HCT116 (cell line): ENCODE measurements at places on chromosomes 6 and 20. TPM values are rescaled to one million over a fixed set of nuclear protein-coding genes. Genes with fewer than 3 reads are reported as not detected.

MDC1 gene
- total RNA-seq: 75.8 TPM

GINS1 gene
- 30.4 TPM for total RNA-seq

SLC32A1 gene
- total RNA-seq: not detected

C20orf144 gene
- 0.37 TPM for total RNA-seq

IRF4 gene
- 1.2 TPM for total RNA-seq

CDSN gene
- 0.12 TPM for total RNA-seq

CDH26 gene
- 0.34 TPM for total RNA-seq

SNPH gene
- 3.2 TPM for total RNA-seq

DNA sequence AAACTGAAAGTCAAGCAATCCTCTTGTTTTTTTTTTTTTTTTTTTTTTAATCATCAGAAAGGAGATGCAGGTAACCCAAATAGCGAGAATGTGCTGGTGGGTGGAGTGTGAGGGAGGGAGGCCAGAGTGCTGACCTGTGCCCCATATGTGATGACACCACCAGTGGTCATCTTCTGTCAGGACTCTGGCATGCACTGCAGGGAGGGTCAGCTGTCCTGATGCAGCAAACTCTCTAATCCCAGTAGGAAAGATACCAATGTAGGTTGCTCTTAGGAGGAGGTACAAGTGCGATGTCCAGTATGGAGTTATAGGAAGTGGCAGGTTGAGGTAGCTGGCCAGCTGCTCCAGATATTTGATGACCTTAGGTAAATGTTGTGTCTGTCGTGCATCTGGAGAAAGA lies 2.8 kb upstream of the CST4 start:
- DNase-seq: no peak

- no peak for DNase-seq
These were observed 325.4 kb downstream of the QKI start for GRCh38 chr6:163739966-163740365.

- no peak for DNase-seq
These were observed 48.9 kb downstream of the DUSP22 start for GRCh38 chr6:340991-341827.

- DNase-seq: no peak
These were observed 70.7 kb upstream of the POPDC3 start for GRCh38 chr6:105250533-105250932.

- no peak for DNase-seq
These were observed 171.4 kb downstream of the SOX4 start for GRCh38 chr6:21764989-21765388.

DNA sequence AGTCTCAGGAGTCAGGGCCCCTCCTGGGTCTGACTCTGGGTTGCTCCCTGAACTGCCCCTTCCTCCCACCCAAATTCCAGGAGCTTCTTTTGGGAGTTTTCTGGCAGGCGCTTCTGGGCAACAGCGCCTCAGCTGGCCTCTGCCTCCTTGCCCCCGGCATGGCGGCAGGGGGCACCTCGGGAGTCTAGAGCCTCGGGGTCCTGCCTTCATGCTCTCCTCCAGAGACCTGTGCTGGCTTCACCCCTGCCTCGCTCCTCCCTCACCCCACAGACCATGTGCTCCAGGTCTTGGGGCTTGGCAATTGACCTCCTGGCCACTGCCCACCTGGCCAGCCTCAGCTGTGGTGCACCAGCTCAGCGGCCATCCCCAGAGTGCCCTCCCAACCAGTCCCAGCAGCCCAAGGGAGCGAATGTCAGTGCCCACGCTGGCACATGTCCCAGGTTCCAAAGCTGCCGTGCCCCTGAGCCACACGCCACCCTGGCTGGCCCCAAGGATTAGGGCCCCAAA lies 43.4 kb downstream of the SRC start:
- DNase-seq: no peak

DNA sequence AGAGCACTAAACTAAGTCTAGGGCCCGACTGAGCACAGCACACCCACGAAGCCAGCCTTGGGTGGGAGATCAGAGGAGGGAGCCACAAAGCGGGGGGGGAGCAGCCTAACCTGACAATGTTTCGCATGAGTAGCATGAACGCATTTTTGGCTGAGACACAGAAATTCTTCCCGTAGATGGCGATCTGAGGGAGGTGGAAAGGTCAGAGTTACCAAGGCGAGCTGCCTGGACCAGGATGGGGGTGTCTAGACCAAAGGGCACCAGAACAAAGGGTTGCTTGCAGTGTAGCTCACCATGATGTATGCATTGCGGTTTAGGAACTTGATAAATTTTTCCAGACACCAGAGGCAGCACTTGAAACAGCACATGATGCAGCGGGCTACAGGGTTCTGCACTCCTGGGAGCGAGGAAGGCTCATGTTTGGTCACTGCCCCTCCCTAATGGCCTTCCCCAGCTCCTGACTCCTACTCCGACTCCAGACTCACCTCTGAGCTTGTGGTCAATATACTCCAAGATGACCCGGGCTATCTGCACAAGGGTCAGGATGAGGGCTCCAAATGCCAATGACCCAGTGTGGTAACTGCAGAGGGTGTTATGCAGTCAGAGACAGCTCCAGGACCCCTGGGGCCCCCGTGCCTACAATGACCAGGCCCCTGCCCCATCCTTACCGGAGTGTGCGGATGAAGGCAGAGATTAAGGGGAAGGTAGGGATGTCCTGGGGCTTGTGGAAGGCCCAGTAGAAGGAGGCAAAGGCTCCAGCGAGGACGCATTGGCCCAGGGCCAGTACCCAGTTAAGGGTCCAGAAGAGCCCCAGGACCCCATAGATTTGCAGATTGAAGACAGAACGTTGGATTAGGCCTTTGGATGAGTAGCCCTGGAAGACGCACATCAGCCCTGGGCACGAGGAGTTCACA lies 2.8 kb upstream of the NEU1 start:
- no peak for DNase-seq

- DNase-seq: no peak
These were observed 4.5 kb downstream of the TEAD3 start for GRCh38 chr6:35492258-35492973.

DNA sequence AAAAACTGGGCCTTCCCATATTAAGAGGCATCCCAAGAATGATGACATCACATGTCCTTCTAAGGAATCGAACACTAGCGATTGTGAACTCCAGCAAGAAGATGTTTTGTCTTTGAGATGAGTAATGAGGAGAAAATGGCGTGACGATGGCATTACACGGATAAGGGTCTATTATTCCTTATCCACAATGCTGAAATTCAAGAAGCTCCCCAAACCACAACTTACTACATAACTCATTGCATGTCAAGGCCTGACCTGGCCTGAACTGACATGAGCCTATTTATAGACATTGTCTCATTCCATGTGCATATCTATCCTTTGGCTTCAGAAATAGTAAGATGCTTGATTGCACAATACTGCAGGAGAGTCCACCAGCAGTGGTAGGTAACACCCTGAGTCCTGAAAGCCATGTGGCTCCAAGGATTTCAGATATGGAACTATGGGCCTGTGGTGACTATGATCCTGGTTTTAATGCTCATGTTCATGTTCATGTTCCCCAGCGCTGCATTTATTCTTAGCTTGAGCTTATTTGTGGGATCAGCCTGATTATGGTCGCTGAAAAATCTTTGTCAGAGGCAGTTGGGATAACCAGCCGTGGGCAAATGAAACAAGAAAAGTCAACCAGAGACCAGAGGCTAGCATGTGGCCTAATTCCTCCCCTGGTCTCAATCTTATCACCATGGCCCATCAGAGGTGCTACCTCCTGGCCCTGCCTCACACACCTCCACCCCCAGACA lies 183.2 kb upstream of the JARID2 start:
- no peak for DNase-seq

GRCh38 chr6:7540595-7540994 lies 876 bp upstream of the DSP start:
- DNase-seq: no peak

DNA sequence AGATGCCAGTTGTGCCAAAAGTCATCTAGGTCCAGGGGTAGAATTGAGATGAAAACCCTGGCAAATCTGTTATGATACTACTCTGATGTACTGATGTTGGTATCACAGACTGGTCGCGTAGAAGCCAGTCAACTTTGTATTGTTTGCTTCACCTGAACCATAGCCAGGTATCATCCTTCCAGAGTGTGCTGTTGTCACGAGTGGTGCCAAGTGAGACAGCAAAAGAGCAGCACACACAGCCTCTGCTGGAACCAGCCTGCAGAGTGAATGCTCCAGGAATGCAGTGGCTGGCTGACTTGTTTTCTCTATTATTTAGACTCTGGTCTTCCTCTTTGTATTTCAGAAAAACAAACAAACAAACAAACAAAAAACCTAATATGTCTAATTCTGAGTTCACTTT lies 209.5 kb upstream of the HEY2 start:
- no peak for DNase-seq

- DNase-seq: peak; percentile 40
These were observed 185 bp upstream of the TNFRSF6B start for GRCh38 chr20:63696306-63696627.

GRCh38 chr6:111789598-111789997 lies 83.7 kb downstream of the FYN start:
- no peak for DNase-seq

DNA sequence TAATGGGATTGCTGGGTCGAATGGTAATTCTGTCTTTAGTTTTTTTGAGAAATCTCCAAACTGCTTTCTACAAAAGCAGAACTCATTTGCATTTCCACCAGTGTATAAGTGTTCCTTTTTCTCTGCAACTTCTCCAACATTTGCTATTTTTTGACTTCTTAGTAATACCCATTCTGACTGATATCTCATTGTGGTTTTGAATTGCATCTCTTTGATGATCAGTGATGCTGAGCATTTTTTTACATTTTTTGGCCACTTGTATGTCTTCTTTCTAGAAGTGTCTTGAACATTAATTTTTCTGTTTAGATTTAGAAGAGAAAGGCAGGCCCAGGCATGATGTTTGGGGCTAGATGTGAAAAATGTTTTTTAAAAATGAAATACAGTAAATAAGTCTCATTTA lies 553.1 kb upstream of the MAN1A1 start:
- no peak for DNase-seq

DNA sequence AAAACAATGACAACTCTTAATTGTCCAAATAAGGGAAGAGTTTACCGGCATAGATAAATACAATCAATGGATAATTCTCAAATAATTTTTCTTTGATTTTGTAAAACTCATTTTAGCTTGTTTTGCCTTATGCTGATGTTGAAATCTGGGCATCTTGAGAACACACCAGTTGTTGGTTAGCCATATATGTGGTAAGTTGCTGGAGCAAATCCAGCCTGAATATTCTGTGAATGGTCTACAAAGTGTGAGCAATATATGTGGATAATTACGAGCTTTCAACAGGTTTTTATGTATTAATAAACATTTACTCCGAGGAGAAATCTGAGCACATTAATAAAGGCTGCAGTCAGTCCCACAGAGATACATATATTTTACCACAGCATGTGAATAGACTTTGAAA lies 423.6 kb downstream of the BCKDHB start:
- no peak for DNase-seq

GRCh38 chr20:10366898-10367692 lies 66.9 kb downstream of the MKKS start:
- DNase-seq: no peak

DNA sequence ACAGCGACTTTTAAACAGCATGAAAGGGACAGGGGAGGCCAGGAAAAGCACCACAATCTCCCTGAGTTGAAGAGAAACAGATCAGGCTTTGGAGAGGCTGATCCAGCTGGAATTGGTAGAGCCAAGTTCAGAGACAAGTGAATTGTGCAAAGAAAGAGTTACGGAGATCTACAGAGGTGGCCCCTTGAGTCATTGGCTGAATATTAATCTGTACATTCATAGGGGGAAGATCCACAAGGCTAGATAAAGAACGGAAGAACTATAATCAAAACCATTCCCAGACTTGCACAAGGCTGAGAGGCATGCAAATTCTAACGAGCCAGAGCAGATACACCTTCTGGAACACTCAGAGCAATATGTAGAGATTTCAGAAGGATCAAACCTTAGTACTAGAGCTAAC lies 14.2 kb upstream of the FOXQ1 start:
- DNase-seq: no peak

DNA sequence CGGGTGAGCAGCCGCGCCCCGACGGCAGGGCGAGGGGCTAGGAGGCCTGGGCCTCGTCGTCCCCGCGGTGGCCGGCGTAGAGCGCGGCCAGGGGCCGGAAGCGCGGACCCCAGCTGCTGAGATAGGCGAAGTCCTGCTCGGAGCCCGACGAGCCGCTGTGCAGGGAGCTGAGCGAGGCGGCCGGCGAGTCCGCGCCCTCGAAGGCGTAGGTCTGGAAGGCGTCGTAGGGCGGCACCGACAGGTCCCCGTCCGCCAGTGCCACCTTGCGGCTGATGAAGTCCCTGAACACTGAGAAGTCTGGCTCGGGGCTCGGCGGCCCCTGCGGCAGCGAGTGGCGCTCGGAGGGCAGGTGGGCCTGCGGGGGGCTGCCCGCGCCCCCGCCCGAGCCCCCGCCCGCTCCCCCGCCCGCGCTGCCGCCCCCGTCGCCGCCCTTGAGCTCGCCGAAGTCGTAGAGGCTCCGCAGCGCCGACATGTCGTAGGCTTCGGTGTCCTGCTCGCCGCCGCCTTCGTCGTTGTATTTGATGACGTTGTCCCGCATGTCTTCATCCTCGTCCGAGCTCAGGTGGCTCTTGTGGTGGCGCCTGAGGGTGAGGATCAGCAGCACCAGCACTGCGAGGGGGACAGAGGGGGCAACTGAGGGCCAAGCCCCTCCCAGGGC lies 56.5 kb downstream of the CD40 start:
- peak; percentile 13 for DNase-seq

DNA sequence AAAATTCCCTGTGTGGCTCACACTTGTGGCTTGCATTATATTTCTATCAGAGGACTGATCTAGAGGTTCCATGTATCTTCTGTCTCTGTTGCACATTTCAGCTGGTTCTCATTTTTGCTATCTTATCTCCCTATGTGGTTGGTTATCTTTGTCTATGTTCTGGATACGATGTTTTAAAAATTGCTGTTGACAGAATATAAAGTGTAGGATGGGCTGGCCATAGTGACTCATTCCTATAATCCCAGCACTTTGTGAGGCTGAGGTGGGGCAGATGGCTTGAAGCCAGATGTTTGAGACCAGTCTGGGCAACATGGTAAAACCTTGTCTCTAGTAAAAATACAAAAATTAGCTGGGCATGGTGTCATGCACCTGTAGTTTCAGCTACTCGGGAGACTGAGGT lies 9.9 kb upstream of the ULBP3 start:
- no peak for DNase-seq

DNA sequence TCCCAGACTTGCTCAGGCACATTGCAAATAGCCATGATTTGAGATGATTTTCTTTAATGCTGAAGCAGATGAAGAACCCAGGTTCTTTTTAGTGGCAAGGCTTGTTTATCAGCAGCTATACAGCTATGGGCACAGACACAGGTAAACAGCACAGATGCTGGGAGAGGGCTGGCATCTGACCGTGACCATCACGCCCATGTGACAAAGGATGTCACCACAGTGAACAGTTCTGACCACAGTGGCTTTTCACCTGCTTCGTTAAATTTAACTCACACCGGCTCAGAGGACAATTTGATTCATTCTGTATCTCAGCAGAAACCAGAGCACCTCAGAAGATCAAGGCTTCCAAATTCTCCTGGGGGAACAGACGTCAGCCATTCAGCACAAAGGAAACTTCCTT lies 142.6 kb downstream of the CDH26 start:
- DNase-seq: no peak

GRCh38 chr6:168774381-168774780 lies 333.4 kb downstream of the SMOC2 start:
- no peak for DNase-seq
